ENCODE measurements at places on chromosomes 4 and X.

- ATAC-seq = peak; percentile 42
- peaks cover 9% of the 10 kb centered on the region for H3K27me3 ChIP-seq
- no peaks in the 10 kb centered on the region for H3K4me1 ChIP-seq
Measured at GRCh38 chr4:165537028-165537648, 158.3 kb downstream of the CPE start.

DNA sequence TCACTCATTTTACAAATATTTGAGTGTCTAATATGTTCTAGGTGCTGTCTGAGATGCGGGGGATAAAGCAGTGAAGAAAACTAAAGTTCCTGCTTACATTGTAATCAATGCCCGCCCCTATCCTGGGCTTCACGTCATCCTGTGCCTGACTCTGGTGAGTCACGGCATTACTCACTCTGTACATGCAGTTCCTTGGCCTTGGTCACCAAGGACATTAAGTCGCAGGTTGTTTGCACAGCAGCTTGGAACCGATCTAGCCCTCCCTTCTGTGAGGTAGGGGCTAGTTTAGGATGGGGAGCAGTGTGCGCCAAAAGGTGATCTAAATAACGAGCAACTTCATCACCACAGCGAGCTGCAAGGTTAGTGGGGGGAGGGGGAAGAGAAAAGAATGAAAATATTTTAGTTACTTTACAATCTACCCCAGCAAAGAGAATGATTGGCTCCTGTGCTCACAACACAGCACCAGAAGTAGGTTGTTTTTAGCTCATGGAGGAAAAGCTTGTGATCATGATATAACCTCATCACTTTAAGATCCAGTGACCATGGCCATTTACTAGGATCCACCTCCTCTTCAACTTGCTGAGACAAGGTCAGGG is 48.0 kb upstream of the HDAC8 start:
- no peaks in the 10 kb centered on the region for H3K36me3 ChIP-seq
- no peak overlapping the region for H3K27ac ChIP-seq
- no peak overlapping the region for H3K4me3 ChIP-seq
- no peak for ATAC-seq
- peaks cover 11% of the 10 kb centered on the region for H3K27me3 ChIP-seq
- peaks cover 9% of the 10 kb centered on the region for H3K4me1 ChIP-seq

GRCh38 chr4:105619188-105619931 is 66.9 kb downstream of the ARHGEF38 start:
- H3K36me3 ChIP-seq = no peaks in the 10 kb centered on the region
- ATAC-seq = no peak
- peaks cover 7% of the 10 kb centered on the region for H3K4me1 ChIP-seq
- H3K4me3 ChIP-seq = no peak overlapping the region
- no peak overlapping the region for H3K27ac ChIP-seq

DNA sequence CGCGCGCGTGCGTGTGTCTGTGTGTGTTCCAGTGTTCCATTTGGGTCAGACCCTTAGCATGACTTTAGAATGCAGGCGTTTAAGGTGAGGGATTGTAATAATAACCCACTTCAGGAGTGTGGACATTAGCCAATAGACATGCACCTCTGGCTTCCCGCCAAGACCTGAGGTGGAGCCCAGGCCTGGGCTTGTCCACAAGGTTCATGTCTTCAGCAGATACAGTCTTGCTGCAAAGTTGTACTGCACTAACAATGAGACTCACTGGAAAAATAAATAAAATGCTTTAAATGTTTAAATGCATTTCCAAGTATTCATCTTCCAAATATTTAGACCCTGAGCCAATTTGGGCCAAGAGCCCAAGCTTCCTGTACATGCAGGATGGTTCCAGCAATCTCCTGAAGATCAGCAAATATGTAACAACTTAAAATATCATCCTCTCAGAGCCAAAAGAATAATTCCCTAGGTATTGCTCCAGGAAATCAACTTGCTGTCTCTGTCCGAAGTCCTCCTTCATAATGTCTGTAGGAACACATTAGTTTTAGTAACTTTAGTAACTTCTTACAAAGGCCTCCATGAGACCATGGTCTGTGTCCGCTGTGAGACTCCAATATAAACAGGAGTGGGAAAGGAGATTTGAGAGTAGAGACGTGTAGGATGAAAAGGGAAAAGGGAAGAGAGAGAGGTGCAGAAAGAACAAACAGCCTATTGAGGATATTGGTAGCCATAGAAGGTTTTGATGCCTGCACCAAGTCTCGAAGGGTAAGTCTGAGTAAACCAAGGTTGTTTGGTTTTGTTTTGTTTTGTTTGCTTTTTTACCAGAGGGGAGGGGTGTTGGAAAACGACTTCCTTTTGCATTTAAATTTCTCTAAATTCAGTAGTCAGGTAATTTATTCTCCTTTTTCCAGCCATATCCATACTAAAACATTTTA is 98.5 kb upstream of the KLF3 start:
- H3K36me3 ChIP-seq = no peaks in the 10 kb centered on the region
- no peak overlapping the region for H3K4me3 ChIP-seq
- ATAC-seq = no peak

DNA sequence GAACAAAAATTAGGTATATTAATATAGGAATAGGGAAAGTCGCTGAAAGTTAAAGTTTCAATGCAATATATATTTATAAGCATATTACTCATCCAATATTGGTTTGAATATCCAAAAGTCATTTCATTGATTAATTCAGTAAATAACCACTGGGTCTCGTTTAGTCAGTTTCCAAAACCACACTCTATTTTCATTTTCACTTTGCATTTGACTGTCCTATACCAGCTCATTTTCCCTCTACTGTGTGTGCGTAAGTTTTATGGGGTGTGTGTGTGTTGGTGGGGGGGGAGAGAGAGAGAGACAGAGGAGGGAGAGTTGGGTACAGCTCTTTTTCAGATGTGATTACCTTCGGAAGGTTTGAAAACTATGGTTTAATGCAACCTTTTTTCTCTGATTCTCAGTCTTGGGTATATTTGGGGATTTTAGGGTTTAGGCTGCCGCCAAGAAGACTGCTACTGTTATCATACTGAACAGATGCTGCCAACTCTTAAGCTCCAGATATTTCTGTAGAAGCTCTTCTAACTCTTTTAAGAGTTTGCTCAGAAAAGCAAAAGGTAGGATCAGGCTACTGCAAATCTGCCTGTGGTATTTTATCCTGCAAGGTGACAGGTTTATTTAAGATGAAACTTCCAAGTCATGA is 1427.4 kb downstream of the PCDH7 start:
- no peaks in the 10 kb centered on the region for H3K27me3 ChIP-seq
- H3K36me3 ChIP-seq = no peaks in the 10 kb centered on the region
- no peak overlapping the region for H3K27ac ChIP-seq
- no peak for ATAC-seq
- H3K4me1 ChIP-seq = no peaks in the 10 kb centered on the region

DNA sequence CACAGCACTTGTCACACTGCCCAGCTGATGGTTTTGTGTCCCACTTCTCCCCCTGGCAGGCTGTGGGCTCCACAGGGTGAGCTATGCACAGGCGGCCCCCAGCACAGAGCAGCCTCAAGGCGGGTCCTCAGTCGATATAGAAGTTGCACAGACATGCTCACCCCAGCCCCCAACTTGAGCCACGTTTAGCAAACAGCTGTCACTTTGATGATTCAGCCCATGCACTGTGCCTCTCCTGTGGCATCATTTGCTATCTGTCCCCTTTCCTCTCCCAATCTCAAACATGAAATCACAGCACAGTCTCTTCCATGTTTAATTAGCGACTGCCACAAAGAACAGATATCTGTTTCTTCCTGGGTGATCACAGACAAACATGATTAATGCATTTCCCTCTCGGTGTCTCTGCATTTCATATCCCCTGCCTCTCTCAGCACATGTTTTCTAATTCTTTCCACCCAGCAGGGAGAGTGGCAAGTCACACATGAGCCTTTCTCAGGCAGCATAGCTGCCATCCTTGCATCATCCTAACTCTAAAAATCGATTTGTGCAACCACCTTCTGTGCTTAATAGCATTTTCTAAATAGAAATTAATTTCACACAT is 204.9 kb downstream of the EVC2 start:
- H3K4me3 ChIP-seq = no peak overlapping the region
- no peaks in the 10 kb centered on the region for H3K4me1 ChIP-seq
- no peak overlapping the region for H3K27ac ChIP-seq
- ATAC-seq = no peak

GRCh38 chr4:73707918-73708577 is 32.3 kb upstream of the CXCL8 start:
- no peak for ATAC-seq
- no peak overlapping the region for H3K27ac ChIP-seq
- H3K4me1 ChIP-seq = no peaks in the 10 kb centered on the region

- H3K4me3 ChIP-seq = no peak overlapping the region
- H3K27me3 ChIP-seq = no peaks in the 10 kb centered on the region
- H3K36me3 ChIP-seq = no peaks in the 10 kb centered on the region
- H3K27ac ChIP-seq = no peak overlapping the region
Measured at GRCh38 chrX:105263801-105264200, 43.3 kb upstream of the TEX13A start.

DNA sequence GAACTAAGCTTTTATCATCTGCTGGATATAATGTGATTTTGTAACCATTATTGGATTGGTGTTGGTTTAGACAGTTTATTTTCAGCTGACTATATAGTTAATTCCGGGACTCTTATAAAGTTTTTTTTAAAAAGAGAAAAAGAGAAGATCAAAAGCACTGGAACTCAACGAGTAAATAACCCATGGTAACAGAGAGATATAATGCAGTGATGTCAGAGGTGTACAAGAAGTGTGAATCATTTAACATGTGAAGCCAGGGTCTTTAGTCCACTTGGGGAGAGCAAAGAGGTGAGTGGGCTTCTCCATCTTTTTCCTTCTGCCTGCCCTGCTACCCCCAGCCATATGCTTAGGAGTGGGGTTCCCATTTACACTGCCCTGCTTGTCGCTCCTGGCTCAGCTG is 3.2 kb downstream of the TMEM165 start:
- peak overlapping the region; percentile 95 for H3K27ac ChIP-seq
- peak overlapping the region; percentile 59 for H3K4me3 ChIP-seq
- peaks cover 35% of the 10 kb centered on the region for H3K36me3 ChIP-seq
- no peak for ATAC-seq

DNA sequence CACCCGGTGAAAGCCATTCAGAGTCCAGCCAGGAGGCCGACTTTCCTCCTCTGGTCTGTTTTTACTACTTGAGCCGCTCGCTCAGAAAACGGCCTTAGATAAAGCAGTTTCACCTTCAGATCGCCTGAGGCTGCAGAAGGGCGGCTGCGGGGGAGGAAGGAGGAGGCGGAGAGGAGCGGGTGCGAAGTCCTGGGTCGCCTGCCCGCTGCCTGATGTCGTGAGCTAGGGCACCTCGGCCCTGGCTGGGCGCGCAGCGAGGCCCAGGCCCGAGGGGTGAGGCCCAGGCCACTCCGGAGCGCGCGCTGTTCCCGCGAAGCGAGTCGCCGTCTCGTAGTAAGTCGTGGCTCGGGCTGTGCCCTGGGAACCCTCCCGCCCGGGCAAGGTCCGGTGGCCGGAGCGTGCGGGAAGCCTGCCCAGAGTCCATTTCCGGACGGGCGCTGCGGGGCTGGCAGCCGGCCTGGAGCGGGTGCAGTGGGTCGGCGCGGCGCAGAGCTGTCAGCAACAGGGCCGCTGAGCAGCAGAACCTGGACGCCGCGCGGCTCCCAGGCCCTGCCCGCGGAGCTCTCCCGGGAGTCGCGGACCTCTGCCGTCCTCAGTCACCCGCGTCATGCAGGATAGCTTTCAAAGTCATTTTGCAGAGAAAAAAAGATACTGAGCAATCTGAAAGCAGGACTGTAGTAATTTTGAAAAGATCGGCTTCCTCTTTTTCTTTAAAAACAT is 18.6 kb downstream of the TRIM2 start:
- ATAC-seq = peak; percentile 83
- peaks cover 32% of the 10 kb centered on the region for H3K4me1 ChIP-seq
- H3K36me3 ChIP-seq = peaks cover 8% of the 10 kb centered on the region

- H3K36me3 ChIP-seq = no peaks in the 10 kb centered on the region
- H3K27ac ChIP-seq = no peak overlapping the region
- H3K27me3 ChIP-seq = peaks cover 17% of the 10 kb centered on the region
- peak; percentile 78 for ATAC-seq
- peaks cover 7% of the 10 kb centered on the region for H3K4me1 ChIP-seq
Measured at GRCh38 chr4:122003335-122003734, 51.5 kb upstream of the TRPC3 start.

- H3K27ac ChIP-seq = no peak overlapping the region
- ATAC-seq = peak; percentile 12
- H3K36me3 ChIP-seq = no peaks in the 10 kb centered on the region
- no peaks in the 10 kb centered on the region for H3K27me3 ChIP-seq
- no peaks in the 10 kb centered on the region for H3K4me1 ChIP-seq
Measured at GRCh38 chr4:80387390-80388283, 52.1 kb downstream of the CFAP299 start.

GRCh38 chrX:153538424-153538823 is 21.0 kb downstream of the ATP2B3 start:
- peaks cover 18% of the 10 kb centered on the region for H3K27me3 ChIP-seq
- ATAC-seq = no peak
- H3K4me1 ChIP-seq = no peaks in the 10 kb centered on the region
- H3K36me3 ChIP-seq = no peaks in the 10 kb centered on the region
- H3K4me3 ChIP-seq = no peak overlapping the region
- H3K27ac ChIP-seq = no peak overlapping the region
